ENCODE measurements at places on chromosomes 2 and 18. TPM values are rescaled to one million over a fixed set of nuclear protein-coding genes. Genes with fewer than 3 reads are reported as not detected.

ANKRD62 gene
- not detected for total RNA-seq

ZNF521 gene
- not detected for total RNA-seq

DAW1 gene
- total RNA-seq, result not detected

STARD6 gene
- total RNA-seq, result not detected

MZT2A gene
- 249 TPM for total RNA-seq

CDH20 gene
- not detected for total RNA-seq

FBXO36 gene
- 1.1 TPM for total RNA-seq

PKDCC gene
- not detected for total RNA-seq

MAP2 gene
- total RNA-seq, result not detected

CFLAR gene
- total RNA-seq, result 196 TPM

BMP10 gene
- 0.18 TPM for total RNA-seq

MYO3B gene
- 0.18 TPM for total RNA-seq

LOXHD1 gene
- not detected for total RNA-seq

SETBP1 gene
- total RNA-seq, result 18.2 TPM
